ENCODE measurements at places on chromosomes 16 and 17.

DNA sequence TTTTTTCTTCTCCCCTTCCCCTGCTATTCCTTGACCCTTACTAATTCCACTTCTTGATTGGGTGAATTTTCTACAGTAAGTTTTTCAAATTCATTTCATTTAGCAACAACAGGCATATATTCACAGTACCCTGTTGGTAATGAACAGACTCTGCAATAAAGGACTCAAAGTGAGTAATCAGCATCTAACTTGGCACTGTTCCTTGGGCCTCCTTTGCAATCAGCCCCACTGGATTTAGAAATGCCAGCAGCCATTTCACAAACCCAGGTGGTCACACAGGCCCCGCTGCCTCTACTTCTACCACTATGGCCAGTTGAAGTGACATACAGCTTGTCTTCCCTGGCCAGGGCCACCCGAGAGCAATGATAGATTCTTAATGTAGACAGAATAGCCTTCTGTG, 113.8 kb downstream of the CYB561 start:
- no peak for DNase-seq

GRCh38 chr17:36742267-36743000, 141.1 kb downstream of the MRM1 start:
- no peak for DNase-seq

- no peak for DNase-seq
Measured at GRCh38 chr17:59914274-59914854, 21.4 kb downstream of the RPS6KB1 start.

DNA sequence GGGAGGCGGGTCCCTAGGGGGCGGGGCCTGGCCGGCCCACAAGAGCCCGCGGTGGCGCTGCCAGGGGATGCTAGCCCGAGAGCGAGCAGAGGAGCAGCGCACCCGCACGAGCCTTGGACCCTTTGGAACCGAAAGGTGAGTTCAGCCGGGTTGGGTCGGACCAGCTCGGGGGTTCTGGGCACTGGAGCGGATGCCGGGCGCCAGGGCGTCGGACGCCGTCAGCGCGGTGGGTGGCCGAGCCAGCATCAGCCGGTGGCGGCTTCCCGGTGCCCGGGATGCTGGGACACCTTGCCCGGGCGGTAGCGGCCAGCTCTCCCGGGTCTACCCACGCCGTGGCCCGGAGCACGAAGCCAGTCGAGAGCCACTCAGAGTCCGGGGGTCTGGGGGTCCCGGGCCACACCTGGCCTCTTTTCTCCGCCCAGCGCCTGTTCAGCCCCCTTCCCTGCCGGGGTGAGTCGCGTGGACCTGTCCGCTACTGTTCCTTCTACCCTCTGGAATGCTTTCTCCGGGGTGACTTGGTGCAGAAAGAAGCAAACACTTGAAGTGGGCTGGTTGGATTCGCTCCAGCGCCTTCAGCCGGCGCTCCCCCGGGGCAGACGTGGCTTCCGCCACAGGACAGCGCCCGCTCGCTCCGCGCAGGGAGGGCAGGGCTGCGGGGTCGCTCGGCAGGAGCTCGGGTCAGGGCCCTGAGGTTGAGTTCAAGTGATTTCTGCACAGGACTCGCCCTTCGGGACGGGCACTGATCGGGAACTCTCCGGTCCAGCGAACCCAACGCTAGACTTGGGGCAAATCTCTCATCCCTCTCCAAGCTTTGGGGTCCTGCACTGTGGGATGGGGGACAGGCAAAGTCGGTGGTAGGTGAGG, at the start of gene SCNN1G:
SCNN1G (plus strand) TSS at position 67 of the 864 bp plus-strand sequence. CDS start 3,527 bp downstream, outside the sequence.
- DNase-seq: no peak

- DNase-seq: no peak
Measured at GRCh38 chr16:24993722-24994686, 21.2 kb downstream of the ARHGAP17 start.

GRCh38 chr16:86663685-86664521, 85.6 kb downstream of the FOXL1 start:
- no peak for DNase-seq

DNA sequence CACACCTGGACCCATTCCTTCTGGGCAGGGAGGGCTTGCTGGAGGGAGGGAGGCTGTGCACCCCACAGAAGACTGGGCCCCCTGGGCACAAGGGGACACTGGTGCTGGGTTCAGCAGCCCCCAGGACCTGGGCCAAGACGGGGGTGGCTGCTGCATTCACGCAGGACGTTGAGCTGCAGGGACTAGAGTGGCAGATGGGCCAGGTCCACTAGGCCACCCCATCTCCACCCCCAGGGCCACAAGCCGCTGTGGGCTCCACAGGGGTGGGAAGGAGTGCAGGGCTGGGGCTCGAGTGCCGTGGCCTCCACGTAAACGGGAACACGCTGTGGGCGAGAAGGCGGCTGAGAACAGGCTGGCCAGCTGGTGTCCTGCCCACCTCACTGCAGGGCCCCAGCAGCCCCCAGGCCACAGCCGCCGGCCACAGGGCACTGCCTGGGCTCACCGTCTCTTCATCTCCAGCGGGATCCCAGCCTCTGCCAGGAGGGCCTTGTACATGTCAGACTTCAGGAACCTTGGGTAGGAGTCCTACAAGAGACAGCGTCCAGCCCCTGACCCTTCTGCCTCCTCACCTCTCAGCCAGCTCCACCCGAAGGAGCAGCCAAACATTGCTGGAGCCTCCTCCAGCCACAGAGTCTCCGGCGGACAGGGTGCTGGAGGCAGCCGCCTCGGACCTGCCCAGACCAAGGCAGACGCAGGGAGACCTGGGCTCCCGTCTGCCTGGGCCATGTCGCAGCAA, 6.5 kb downstream of the RGS11 start:
- no peak for DNase-seq

DNA sequence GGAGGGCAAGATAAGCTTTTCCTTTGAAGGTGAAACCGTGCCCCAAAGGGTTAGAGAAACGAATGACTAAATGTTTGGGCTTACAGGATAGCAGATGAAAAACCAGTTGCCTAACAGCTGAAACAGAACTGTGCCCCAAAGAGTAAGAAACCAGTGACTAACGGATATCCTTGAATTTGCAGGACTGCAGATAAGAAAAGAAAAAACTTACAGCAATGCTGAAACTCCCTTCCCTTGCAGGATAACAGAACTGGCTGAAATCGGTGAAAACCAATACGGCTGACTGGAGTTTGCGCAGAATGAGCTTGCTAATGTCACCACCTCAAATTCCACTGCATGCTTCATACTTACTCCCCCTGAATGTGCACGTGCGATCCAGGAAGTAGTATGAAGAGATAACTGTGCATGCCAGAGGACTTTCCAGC, 175.2 kb upstream of the NLRP1 start:
- DNase-seq: no peak

- DNase-seq: no peak
Measured at GRCh38 chr16:19488213-19488640, 33.7 kb downstream of the GDE1 start.

GRCh38 chr17:6213859-6214258, 143.7 kb downstream of the WSCD1 start:
- no peak for DNase-seq

DNA sequence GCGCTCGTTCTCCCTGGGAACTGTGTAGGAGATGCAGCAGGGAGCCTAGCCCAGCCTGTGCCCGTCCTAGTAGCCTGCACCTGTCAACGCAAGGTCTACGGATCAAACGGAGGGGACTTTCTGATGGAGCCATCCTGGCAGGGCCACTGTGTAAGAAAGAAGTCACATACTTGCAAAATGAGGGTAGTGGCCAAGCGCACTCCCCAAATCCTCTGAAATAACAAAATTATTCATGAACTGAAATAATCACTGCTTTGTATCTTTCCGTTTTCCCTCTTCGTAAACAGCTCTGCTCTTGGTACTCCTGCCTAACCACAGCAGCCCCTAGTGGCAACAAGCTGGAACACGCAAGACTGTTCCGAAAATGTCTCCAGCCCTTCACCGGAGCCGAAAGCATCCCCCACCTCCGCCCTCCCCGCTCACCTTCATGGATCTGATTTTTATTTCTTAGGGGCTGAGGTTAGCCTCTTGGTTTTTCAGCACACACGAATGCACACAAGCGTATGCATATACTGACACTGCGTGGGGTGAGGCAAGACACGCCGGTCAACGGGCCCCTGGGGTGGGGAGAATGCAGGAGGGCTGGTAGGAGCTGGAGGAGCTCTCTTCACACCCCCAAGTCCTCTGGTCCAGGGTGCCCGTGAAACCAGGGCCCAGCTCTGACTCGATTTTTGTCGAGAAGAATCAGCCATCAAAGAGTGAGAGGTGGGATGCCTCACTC, 100.8 kb downstream of the ABCC12 start:
- DNase-seq: no peak

DNA sequence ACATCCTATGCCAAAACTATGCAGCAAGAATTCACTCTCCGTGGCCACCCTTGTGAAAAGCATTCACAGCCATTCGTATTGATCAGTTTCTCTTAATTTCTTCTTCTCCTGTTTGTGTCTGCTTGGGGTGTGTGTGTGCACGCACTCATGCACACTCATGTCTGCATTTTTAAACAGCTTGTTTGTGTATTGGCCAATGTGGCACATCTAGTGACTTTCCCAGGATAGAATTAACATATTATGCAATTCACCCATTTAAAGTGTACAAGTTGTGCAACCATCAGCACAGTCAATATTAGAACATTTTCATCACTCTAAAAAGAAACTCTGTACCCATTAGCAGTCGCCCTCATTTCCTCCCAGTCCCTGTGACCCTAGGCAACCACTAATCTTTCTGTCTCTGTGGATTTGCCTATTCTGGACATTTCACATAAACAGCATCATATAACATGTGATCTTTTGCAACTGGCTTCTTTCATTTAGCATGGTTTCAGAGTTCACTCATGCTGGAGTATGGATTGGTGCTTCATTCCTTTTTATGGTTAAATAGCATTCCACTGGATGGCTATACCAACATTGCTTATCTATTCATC, 20.1 kb downstream of the IRX3 start:
- DNase-seq: no peak

- DNase-seq: no peak
Measured at GRCh38 chr17:4186357-4186881, 43.4 kb downstream of the CYB5D2 start.

DNA sequence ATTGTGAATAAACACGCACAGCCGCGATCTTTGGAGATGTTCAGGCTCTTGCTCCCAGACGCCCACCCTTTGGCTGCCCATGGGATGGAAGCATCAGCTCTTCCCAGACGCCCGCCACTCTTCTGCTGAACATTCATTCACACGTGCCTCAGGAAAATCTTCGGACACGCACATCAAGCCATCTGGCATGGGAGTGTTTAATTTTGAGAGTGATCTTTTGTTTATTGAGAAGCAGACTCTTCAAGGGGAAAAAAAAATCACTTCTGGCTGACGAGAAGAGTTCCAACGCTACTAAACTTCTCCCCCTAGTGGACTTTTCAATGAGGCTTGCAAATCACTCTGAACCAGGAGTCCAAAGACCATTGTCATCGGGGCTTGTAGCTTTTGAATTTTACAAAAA, 62.0 kb upstream of the NUDT7 start:
- DNase-seq: no peak

- DNase-seq: no peak
Measured at GRCh38 chr17:49896222-49896621, 48.4 kb upstream of the TAC4 start.

- DNase-seq: no peak
Measured at GRCh38 chr17:8687737-8688466, 56.7 kb downstream of the CCDC42 start.

DNA sequence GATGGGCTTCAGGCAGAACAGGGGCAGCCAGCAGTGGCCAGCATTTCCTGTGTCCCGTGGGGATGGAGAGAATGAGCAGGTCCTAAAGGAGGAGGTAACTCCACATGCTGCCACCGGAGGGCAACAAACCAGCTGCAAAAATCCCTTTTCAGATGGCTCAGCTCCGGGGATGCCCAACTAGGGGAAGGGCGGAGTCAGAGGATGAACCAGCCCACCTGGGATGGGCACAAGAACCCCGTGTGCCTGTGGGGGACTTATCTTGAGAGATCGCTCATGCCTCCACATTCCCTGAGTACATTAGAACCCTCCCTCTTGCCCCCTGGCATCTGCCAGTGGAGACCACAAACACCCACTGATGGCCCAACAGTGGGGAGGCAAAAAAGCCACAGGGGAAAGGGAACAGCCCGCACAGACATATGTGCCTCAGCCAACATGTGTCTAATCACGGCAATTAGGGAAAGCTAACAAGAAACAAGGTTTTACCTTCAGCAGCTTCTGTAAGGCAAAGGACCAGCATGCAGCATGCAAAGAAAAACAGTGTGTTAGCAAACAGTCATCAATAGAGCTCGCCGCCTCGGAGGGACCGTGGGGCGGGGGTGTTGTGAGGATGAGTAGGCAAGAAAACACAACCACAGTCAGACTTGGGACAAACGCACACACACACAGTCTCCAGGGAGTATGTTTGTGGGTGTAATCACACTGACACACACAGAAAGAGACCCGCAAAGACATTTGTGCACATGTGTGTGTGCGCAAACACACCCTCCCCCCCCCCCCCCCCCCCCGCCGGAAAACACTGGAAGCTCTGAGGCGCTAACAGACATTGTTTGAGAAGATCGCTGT, 64.0 kb downstream of the MYO18A start:
- no peak for DNase-seq

GRCh38 chr17:63337579-63337978, 108.5 kb downstream of the CYB561 start:
- DNase-seq: no peak

- no peak for DNase-seq
Measured at GRCh38 chr17:11006530-11006929, 168.6 kb upstream of the PIRT start.

DNA sequence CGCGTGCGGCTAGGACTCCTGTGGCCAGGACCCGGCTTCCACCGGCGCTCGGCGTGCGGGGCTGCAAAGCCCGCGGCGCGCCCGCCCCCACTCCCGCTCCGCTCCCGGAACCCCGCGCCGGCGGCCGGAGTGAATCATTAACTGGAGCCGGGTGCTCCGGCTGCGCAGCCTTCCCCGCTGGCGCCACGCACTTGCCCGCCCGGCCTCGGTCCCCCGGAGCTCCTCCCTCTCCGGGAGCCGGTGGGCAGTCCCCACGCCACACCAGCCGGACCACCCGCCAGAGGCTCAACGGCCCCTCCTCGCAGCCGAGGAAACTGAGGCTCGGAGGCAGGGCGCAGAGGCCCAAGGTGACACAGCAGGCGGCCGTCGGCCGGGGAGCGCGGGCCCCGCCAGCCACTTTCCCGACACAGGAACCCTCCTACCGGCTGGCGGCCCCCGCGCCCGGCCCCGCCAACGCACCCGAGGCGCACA, 580 bp downstream of the BCAR1 start:
- DNase-seq: no peak

DNA sequence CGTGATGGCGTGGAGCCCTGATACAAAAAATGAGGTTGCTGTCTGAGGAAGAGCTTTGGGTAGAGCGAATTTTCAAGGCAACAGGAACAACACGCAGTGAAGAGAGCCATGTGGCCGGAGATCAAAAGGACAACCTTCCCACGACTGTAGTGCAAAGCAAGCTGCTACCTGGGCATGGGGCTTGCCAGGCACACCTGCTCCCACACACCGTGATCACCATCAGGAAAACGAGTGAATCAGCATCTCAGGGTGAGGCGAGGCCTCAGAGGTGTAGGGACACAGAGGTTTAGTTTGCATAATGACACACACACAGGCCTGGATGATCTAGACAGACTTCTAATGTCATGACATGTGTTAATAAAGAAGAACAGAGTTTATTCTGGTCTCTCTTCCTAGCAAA, 65.7 kb downstream of the PARN start:
- DNase-seq: no peak
